Urothelium cell line (cell line): ENCODE measurements at places on chromosomes 2 and 18.

- no peak for DNase-seq
These were observed 38.3 kb upstream of the ST3GAL5 start for GRCh38 chr2:85926931-85927661.

- DNase-seq: no peak
These were observed 52.2 kb upstream of the BCL2L11 start for GRCh38 chr2:111068435-111069058.

DNA sequence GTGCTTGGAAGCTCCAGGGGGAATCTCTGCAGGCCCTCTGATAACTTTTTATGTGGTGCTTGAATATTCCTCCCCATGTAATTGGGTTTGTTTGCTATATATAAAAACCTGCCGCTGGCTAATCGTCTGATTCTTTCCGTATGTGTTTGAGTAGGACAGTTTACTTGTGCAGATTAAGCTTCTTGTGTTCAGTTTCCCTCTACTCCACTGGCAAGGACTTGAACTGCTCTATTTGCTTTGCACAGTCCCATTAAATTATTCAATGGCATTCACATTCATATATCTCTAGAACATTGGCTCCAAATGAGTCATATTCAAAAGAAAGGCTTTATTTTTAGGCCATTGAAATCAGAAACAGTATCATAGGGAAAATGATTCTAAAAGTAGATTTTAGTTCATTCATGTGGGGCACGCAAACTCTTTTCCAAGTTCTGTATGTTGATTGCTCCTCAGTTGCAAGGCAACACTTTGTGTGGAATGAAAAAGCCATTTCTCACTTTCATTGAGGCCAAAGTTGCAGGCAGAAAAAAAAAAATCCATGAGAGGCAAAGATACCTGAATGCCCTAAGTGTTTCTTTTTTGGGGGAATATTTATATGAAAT lies 1682.3 kb upstream of the PIK3C3 start:
- no peak for DNase-seq

DNA sequence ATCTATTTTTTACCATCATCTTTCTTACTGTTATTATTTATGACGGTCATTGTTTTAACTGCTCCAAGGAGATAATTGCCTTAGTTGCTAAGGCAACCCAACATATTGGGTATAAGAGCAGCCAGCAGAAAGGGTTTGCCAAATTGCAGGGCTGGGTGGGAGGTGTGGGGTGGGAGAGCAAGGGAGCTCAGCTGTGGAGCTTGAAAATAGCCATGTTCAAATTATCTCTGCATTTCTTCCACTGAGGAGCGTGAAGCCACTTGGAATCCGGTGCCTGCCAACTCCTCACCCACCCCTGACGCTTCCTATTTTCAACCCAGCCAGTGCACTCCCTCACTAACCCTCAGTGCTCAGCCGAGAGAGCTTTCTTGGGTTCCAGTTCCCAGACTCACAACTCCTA lies 60.8 kb downstream of the SETBP1 start:
- no peak for DNase-seq

DNA sequence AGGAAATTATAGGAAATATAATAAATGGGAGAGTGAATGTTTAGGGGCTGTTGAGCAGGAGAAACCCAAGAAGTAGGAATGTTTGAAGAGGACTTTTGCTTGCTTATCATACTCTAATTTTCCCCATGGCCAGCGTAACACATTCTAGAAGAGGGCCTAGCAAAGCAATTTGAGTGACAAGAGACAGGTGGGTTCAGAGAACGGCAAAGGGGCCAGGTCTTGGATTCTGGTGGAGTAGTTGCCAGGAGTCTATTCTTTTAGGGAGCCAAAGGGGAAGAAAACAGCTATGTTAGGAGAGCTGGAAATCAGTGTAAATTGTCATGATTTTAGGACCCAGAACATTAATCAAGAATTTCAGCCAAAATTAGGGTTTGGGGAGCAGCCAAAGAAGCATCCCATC lies 96.5 kb downstream of the COL5A2 start:
- DNase-seq: no peak

DNA sequence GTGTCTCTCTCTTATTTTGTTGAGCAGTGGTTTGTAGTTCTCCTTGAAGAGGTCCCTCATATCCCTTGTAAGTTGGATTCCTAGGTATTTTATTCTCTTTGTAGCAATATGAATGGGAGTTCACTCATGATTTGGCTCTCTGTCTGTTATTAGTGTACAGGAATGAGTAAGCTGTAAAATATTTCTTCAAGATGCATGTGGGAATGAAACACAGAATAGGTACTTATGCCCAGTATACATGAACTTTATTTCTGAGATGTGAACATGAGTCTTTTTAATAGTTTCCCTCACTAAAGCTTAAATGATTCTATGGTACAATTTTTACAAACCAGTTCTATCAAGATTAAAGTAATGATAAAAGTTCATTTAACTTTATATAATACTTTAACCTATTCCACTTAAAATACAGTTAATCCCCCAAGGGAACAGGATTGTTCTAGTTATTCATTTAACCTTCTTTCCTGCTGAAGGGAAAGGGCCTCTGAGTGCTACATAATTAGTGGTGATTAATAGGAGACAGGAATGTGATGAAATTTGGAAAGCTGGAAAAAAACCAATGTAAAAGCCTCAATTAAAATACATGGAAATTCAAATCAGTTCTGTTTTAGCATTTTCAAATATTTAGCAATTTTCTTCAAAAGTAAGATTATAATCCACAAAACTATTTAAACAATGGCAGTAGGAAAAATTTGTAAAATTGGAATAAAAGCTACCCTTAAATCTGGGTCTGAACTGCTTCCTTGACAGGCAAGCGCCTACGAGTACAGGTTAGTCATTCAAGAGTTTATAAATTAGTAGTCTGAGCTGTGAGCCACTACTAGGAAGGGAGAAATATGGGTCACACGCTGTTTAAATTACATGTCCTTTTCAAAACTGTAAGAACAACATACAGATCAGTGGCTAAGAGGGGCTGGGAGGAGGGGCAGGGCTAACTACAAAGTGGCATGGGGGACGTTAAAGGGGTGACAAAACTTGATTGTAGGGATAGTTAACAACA lies 28.9 kb downstream of the SPIRE1 start:
- no peak for DNase-seq

DNA sequence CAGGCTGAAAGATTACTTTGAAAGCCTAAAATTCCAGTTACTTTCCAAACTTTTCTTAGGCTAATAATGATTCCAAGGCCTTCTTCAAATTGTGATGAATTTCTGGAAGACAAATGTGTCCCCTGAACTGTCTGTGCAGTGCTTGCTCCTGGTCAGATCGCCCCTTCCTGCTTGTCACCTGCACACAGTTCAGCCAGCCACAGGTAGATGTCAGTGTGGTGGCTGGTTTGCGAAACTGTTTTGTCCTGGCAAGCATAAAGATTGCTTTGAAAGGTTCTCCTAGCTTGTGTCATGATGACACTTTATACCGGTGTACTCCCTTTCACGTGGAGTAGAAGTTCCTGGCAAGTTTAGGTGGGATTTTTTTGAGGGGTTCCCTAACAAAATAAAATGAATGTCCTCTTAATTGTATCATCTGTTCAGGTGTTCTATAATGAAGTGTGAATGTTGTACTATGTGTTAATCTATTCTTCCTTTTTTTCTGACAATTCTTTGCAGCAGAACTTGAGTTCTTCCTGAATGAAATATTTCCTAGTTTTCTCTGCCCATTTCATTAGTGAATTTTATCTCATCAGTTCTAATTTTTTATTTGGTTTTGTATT lies 298.8 kb downstream of the ZNF407 start:
- peak; percentile 41 for DNase-seq

DNA sequence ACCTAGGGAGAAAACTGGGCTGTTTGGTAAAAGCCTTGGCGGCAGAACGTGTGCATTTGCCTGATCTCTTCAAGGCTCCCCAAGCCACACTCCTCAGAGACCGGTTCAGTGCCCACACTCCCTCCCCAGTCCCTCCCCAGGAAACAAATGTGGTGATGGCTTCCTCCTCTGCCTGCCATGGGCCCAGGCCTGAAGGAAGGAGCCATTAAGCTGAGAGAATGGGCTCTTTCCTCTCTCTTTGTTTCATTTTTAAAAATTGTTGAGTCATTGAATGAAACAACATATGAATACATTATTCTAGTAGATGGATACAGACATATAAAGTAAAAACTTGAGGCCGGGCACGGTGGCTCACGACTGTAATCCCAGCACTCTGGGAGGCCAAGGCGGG lies 50.6 kb upstream of the YWHAQ start:
- DNase-seq: no peak

DNA sequence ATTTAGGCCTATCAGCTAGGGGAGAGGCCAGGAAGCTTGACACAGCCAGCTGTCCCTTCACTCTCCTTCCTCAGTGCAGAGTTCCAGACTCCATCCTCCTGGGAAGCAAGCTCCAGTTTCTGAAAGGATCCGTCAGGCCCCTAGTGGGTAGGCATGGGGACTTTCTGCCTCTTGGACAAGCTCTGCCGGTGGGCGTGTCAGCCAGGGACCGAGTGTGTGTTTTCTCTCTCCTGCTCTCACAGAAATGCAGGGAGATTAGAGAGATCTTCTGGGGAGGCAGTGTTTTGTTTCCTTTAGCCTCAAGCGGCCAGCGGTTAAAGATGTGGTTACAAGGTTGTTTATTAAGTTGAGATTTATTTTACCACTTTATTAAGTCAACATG lies 29.9 kb upstream of the OTOS start:
- no peak for DNase-seq

- DNase-seq: no peak
These were observed 1007.0 kb upstream of the CELF4 start for GRCh38 chr18:38572554-38573111.

DNA sequence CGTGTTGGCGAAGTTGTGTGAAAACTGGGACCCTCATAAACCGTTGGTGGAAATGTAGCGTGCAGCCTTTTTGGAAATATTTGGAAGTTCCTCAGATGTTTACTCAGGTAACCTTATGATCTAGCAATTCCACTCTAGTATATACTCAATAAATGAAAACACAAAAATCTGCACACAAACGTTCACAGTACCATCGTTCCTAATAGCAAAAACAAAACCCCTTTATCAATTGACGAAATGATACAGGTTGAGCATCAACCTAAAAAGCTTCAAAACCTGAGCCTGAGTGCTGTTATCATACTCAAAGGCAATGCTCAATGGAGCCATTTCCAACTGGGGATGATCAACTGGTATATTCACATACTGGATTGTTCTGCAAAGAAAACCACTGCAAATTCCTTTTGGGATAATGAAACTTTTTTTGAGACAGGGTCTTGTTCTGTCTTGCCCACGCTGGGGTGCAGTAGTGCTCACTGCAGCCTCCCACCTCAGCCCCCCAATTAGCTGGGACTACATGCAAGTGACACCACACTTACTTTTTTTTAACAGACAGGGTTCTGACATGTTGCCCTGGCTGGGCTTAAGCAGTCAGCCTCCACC lies 777 bp upstream of the C18orf32 start:
- DNase-seq: no peak

GRCh38 chr2:176479961-176480360 lies 210.7 kb downstream of the MTX2 start:
- DNase-seq: no peak

GRCh38 chr2:235634435-235635158 lies 140.8 kb downstream of the AGAP1 start:
- no peak for DNase-seq

- no peak for DNase-seq
These were observed 11.8 kb upstream of the LHCGR start for GRCh38 chr2:48767330-48767729.

DNA sequence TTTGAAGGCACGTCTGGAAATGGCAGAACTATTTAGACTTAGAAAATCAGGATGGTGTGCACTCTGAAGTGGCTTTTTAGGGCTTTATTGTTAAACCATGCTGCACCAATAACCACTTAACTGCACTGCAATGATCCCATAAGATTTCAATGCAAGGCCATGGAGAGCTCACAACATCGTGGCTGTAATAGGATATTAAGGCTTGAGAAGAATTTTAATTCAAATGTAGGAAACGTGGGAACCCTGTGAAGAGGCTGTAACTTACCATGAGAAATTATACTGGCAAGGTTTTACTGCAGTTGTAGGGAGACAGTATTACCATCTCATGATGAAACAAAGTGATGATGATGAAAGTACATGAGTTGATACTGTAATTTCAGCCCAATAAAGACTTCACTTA lies 242.5 kb downstream of the AFF3 start:
- DNase-seq: no peak

DNA sequence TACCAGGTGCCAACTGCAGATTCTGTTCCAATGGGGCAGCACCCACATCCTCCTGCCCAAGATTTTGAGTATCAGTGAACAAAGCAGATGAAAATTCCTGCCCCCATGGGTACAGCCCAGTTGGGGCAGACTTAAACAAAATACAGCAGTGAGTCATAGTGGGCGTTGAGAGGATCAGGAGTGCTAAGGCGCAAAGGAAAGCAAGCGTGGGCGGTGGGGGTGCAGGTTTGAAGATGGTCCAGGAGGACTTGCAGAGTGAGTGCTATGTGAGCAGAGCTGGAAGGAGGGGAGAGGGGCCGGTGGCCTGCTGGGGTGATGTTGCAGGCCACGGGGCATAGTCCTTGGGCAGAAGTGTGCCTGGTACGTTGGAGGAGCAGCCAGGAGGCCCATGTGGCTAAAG lies 24.7 kb downstream of the STEAP3 start:
- peak; percentile 76 for DNase-seq

GRCh38 chr2:143347901-143348414 lies 218.7 kb downstream of the ARHGAP15 start:
- no peak for DNase-seq
